Frontal cortex (tissue), 4 donors: ENCODE measurements at places on chromosomes 7 and 10. TPM values are rescaled to one million over a fixed set of nuclear protein-coding genes. Genes with fewer than 3 reads are reported as not detected.

Gene AMZ1
- 1.6 TPM for total RNA-seq

GRCh38 chr7:134571746-134572461 is 23.0 kb downstream of the AKR1B15 start:
- no peak for DNase-seq

- peak; percentile 89 for DNase-seq
Measured at GRCh38 chr10:94402204-94402842, at the start of gene TBC1D12. Gene TBC1D12, plus strand, starts transcription at chr10:94402541. Its CDS starts 73 bp downstream, at chr10:94402614.

Gene SLC29A3
- total RNA-seq = 1.2 TPM

GRCh38 chr7:69677054-69677852 is 79.0 kb downstream of the AUTS2 start:
- no peak for DNase-seq

- no peak for DNase-seq
Measured at GRCh38 chr7:68622500-68622899, 975.8 kb upstream of the AUTS2 start.

DNA sequence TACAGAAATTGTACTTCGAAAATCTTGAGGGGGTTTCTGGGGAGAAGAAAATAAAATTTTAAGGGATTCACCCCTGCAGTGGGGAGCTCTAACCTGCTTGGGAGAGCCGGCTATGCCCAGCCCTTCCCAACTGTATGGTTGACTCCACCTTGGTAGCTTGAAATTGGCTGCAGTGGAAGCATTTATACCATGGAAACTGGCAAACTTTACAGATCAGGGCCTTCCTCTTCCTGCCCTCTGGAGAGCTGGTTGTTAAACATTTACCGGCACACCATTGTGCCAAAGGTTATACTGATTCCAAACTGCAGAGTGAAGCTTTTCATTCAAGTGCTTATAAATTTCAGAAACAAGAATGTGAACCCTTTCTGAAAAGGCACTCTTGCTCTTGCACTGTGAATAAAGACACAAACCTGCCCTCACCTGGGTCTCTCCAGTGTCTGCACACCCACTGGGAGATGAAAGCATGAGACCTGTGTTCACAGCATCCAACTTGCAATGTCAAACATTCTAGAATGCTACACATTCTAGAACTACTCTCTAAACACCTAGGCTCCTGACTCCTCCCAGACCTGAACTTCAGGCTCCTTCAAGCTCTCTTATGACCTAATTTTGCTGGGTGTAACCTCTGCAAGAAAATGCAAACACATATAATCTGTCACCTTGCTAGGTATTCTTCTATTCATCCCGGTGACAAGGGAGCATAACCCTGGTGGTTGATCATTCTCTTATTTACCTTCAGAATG is 44.7 kb downstream of the ABLIM1 start:
- DNase-seq = no peak

GRCh38 chr7:28815928-28816373 is 142.2 kb downstream of the TRIL start:
- no peak for DNase-seq

GRCh38 chr7:151590850-151591771 is 71.4 kb upstream of the RHEB start:
- DNase-seq = no peak

Gene NEURL1
- total RNA-seq = 25.7 TPM

Gene SPDYE11
- total RNA-seq = under 0.01 TPM

Gene SYT15
- total RNA-seq = 0.82 TPM

GRCh38 chr7:49400891-49401550 is 372.4 kb upstream of the VWC2 start:
- no peak for DNase-seq

GRCh38 chr10:120572307-120572706 is 115.3 kb downstream of the PLPP4 start:
- no peak for DNase-seq

GRCh38 chr10:27369880-27370279 is 129.3 kb upstream of the ACBD5 start:
- no peak for DNase-seq

GRCh38 chr7:156566812-156567549 is 73.6 kb upstream of the RNF32 start:
- DNase-seq = no peak

Gene ARPC1A
- total RNA-seq = 101 TPM

Gene OR2A7
- not detected for total RNA-seq

- no peak for DNase-seq
Measured at GRCh38 chr7:112080978-112081377, 125.2 kb downstream of the DOCK4 start.

Gene MNX1
- total RNA-seq = not detected

GRCh38 chr10:30284865-30285594 is 64.0 kb downstream of the MTPAP start:
- DNase-seq = no peak
